GM12878 (cell line): ENCODE measurements at places on chromosomes 13 and 19.
A peak's percentile ranks its signal among the peaks of the same experiment; 100 is the strongest.

DNA sequence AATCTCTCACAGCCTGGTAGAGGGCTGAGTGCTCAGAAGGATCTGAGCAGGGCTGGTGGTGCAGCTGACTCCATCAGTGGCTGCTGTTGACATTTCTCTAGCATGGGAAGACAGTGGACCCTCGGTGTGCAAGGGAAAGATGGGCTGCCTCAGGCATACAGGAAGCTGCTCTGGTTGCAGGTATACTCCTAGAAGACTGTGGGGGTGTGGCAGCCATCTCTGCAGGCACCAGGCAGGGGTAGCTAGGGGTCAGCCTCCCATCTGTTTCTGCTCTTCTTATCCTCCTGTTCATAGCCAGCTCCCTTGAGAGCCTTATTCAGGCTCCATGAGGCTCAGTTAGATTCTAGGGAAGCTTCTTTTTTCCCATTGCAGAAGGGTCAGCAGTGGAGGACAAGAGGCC lies 475.5 kb downstream of the TSHZ3 start:
- no peak for DNase-seq

- DNase-seq, result no peak
Observed at GRCh38 chr19:38142176-38143035, 81.6 kb downstream of the DPF1 start.

DNA sequence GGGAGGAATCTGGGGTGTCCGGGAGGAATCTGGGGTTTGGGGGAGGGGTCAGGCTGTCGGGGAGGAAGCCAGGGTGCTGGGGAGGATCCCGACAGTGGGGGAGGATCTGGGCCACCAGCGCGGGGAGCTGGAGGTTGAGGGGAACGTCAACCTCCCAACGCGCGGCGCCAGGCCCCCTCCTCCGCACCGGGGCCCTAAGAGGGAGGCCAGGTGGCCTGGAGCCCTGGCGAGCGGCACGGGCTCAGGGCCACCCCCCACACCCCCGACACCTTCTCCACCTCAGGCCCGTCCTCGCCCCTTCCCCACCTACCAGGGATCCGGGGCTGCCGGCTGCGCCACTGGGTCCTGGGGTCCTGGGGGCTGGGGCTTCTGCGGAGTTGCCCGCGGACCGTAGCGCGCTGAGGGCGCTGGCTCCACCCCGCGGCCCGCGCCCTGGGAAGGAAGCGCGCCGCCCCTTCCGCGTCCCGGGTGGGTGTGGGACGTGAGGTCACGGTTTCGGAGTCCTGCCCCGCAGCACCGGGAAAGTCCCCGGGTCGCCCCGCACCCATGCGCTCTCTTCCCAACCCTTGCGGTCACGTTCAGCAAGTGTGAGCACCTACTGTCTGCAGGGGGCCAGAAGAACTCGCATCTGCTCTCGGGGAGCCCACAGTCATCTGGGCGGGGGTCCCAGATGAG lies at the start of gene TICAM1:
TICAM1 (minus strand) TSS at position 409 of the 675 bp plus-strand sequence. CDS start 13,335 bp downstream, outside the sequence.
- no peak for DNase-seq

DNA sequence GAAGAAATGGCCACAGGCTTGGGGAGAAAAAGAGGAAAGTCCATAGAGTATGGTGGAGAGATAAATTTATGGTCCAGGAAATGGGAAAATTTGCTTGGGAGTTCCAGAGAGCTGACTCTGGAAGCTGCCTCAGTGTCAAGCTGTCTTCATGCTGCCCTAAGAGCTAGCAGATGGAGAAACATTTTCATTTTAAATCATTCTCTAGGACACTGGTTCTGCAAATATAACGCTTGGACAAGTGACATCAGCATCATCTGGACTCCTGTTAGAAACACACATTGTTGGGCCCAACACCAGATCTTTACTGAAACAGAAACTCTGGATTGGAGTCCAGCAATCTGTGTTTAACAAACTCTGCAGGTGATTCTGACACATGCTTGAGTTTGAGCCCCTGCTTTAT lies 592.0 kb upstream of the KLF12 start:
- DNase-seq, result no peak

GRCh38 chr19:42343344-42344110 lies 18.1 kb downstream of the MEGF8 start:
- no peak for DNase-seq

- no peak for DNase-seq
Observed at GRCh38 chr19:43444531-43445287, 20.7 kb downstream of the LYPD3 start.

GRCh38 chr13:110454227-110454859 lies 107.2 kb downstream of the RAB20 start:
- DNase-seq, result no peak

DNA sequence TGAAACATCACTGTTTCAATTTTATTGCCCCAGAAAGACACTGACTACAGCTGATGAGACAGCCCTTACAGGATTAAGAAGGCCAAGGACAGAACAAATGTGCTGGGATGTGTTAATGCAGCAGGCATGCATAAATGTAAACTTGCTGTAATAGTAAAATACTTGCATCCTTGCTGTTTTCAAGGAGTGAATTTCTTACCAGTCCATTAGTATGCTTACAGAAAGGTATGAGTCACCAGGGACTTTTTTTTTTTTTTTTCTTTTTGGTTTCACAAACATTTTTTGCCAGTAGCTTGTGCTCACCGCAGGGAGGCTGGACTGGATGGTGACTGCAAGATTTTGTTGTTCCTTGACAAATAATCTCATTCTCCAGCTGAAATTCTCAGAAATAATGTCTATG lies 55.1 kb downstream of the GPR180 start:
- peak; percentile 12 for DNase-seq

DNA sequence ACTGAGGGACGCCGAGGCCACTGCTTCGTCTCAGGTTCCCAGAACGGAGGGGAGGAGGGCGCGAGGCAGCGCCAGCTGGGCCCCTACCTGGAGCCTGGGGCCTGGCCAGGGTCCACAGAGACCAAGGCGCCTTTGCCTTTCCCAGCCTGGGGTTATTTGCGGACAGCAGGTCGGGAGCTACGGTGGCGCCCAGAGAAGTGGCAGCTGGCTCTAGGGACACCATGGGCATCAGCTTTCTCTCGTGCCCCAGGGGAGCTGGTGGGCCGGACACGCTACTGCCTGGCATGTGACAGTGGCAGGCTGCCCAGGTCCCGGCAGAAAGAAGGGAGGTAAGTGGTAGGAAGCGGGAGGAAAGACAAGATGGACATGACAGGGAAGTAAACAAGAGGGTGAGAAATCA lies 19.0 kb downstream of the AKT2 start:
- no peak for DNase-seq
